EH (cell line): ENCODE measurements at places on chromosomes 2 and 18.

DNA sequence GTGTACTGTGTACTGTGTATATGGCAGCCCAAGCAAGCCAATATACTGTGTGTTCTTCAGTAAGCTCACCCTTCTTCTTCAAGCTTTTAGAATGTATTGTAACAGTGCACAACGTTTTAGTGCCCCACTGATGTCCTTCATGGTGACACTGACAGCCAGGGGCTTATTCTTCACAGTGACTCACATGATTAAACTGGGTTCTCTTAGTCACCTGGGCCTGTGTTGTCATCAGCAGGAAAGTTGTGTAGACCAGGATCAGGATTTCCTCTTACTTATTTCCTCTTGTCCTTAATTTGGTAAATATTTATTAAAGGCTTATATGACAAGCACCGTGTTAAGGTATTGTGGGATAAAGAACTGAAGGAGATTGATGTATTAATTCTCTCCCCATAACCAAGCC is 67.9 kb upstream of the THOC1 start:
- no peak for DNase-seq

DNA sequence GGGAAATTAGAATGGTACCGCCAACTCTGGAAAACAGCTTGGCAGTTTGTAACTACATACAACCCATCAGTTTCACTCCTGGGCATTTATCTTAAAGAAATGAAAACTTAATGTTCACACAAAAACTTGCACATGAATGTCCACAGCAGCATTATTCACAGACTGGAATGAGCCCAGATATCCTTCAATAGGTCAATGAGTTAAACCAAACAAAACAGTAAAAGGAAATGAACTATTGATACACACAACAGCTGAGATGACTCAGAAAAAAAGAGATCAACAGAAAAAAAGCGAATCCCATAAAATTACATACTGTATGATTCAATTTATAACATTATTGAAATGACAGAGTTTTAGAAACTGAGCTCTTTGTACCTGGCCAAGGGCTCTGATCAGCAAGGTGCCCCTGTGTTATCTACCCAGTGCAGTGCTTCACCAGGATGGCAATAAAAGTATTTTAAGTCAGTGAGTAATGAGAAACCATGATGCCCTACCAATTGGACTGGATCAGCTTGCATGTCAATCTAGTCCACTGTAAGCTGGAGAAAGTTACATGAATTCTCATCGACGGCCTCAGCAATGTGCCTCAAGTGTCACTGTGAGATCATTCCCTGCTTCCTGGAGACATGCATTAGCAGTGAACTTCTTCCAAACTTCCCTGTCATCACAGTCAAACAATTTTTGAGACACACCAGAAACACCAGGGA is 21.9 kb downstream of the TMEM237 start:
- DNase-seq: no peak

GRCh38 chr18:75341267-75341666 is 86.2 kb downstream of the SMIM21 start:
- no peak for DNase-seq

- no peak for DNase-seq
Observed at GRCh38 chr2:183253441-183254130, 129.3 kb downstream of the NUP35 start.

GRCh38 chr2:7437716-7438632 is 520.8 kb downstream of the RNF144A start:
- no peak for DNase-seq

DNA sequence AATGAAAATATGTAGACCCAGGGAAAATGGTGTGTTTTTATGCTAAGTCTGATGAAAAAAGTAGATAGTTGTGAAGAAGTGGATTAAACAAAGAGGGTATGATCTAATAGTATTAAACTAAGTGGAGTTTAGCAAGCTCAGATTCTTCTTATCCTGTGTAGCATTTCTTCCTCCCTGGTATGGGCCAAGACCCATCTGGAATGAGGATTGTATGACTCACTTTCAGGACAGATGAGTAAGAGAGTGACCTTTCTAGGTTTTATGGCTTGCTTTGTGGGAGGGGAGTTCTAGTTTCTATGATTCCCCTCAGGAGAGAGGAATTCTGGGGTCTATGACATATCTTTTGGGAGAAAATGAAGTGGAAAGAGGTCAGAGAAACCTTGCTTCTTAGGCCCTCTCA is 550.1 kb downstream of the SPAG16 start:
- DNase-seq: peak; percentile 90

- peak; percentile 69 for DNase-seq
Observed at GRCh38 chr18:58529714-58530354, 99.1 kb downstream of the ALPK2 start.

DNA sequence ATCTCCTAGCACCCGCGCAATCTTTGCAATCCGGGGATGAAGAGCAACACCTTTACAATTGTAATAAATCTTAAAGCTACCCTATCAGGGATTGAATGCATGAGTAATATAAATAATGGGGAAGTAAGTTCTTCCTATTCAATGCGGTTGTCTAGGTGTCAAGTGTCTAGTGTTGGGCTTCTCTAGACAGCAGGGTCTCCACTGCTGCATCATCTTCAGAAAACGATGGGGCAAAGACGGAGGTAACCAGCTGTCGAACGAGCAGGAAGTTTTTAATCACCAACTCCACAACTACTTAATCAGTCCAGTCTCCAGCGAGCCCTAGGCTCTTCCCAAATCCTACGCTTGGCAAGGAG is 573 bp downstream of the STAM2 start:
- no peak for DNase-seq

DNA sequence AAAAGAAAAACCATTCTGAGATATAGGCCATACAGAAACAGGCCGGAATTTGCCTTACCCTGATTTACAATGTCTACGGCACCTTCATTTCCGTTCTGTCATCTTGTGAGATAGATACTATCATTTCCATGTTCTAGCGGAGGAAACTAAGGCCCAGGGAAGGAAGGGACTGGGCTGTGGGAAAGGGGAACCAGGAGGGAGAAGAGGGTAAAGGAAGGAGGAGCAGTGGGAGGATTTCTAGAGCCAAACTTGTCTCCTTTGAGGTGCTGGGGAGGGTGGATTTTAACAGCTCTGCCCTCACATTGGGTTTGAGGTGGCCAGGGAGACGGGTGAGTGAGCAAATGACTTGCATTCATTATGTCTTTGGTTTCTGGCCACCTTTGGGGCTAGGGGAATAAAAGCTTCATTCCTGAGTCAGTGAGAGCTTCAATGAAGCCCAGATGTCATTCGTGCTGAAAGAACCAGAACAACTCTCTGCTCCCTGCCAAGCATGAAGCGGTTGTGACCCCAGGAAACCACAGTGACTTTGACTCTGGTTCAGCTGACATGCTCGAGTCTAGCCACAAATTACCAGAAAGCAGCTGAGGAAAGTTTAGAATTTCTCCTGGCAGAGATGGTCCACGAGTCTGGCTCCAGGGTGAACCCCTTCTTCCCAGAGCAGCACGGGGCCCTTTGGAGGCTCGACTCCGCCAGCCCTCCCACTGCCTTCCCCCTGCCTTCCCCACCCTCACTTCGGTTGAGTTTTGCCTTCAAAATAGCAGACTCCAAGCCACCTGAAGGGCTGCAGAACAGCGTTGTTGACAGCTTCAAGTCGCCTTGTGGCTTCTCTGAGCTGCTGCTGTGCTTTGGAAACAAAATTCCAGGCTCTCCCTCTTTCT is 3.8 kb downstream of the ACTG2 start:
- peak; percentile 93 for DNase-seq

DNA sequence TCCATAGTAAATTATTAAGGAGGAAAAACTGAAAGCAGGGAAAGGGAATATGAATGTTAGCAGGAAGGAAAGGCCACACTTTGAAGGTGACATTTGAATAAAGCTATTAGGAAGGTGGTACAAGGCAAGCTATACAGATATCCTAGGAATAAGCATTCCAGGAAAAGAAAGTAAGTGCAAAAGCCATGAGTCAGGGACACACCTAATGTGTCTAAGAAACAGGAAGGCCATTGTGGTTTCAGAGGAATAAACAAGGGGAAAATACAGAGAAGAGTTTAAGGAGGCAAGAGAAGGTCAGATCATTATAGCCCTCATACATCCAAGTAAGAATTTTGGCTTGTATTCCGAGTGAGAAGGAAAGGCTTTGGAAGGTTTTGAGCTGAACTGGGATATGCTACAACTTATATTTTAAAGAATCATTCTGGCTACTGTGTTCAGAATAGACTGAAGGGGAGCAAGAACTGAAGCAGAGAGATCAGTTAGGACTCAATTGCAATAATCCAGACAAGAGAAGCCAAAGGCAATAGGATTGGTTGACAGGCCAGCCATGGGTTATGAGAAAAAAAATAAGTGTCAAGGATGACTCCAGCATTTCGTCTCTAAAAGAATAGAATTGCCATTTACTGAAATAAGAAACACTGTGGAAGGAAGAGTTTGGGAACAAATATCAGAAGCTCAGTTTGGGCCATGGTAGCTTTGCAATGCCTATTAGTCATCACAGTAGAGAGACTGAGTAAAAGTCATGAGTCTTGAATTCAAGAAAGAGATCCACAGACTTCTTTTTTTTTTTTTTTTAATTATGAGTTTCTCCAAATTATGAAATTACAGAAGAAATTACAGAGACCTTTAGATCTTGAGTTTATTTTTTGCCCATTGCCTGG is 11.3 kb downstream of the RAD51AP2 start:
- no peak for DNase-seq

DNA sequence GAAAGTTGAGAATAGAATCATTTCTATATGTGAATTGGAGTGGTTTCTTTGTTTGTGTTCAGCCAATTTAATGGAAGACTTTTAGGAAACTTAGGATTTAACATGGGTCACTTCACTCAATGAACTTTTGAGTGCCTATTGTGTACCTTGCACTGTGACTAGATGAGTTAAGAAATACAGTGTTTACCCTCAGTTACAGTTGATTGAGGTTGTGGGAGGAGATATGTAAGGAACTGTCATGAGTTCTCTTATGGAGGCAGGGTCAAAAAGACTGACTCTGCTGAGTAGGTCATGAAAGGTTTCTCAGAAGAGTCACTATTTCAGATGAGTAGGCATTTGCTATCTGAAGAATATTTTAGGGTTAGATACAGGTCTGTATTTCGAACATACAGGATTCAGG is 98.6 kb downstream of the RAB3GAP1 start:
- no peak for DNase-seq

GRCh38 chr2:101361522-101361921 is 25.8 kb downstream of the CREG2 start:
- DNase-seq: no peak

GRCh38 chr18:52537261-52537660 is 197.3 kb downstream of the DCC start:
- no peak for DNase-seq

- DNase-seq: peak; percentile 88
Observed at GRCh38 chr2:69770193-69770702, 28.3 kb downstream of the ANXA4 start.

DNA sequence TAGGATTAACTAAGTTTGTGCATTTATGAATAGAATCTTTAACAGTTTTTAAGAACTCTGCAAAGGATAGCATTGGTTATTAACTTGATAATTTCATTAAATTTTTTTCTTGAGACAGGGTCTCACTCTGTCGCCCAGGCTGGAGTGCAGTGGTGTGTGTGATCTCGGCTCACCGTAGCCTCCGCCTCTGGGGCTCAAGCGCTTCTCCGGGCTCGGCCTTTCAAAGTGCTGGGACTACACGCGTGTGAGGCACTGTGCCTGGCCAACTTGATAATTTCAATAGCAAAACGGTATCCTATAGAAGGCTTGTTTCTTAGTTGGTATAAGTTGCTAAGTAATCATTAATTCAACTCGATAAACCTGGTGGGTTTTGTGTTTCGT is 38.0 kb downstream of the ADNP2 start:
- no peak for DNase-seq

GRCh38 chr2:178530625-178531142 is 50.4 kb downstream of the PLEKHA3 start:
- no peak for DNase-seq

GRCh38 chr18:61764381-61764780 is 128.4 kb downstream of the RNF152 start:
- peak; percentile 7 for DNase-seq

DNA sequence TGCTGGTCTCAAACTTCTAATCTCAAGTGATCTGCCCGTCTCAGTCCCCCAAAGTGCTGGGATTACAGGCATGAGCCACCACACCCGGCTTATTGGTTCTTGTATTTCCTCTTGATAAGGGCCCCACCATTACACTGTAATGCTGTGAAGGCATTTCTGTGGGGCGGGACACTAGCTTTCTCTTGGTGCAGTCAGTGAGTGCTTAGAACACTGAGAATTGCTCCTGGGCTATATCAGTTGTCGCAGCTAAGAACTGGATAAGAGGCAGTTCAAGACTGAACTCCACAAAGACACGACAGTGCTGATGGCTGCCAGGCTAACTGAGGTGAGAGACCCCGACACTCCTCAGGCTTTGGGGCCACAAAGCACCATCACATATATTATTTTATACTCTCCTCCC is 2.1 kb downstream of the KHK start:
- no peak for DNase-seq

DNA sequence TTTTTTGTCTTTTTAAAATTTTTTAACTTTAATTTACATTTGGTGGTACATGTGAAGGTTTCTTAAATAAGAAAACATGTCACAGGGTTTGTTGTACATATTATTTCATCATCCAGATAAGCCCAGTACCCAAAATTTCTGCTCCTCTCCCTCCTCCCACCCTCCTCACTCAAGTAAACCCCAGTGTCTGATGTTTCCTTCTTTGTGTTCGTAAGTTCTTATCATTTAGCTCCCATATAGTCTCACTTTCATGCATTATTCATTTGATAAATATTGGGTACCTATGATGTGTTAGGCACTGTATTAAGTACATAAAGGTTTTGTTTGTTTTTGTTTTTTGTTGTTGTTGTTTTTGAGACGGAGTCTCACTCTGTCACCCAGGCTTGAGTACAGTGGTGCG is 5.7 kb upstream of the TGIF1 start:
- DNase-seq: no peak

GRCh38 chr2:157843081-157843480 is 33.0 kb downstream of the ACVR1 start:
- no peak for DNase-seq

- DNase-seq: no peak
Observed at GRCh38 chr2:16238786-16239185, 298.4 kb downstream of the MYCN start.

DNA sequence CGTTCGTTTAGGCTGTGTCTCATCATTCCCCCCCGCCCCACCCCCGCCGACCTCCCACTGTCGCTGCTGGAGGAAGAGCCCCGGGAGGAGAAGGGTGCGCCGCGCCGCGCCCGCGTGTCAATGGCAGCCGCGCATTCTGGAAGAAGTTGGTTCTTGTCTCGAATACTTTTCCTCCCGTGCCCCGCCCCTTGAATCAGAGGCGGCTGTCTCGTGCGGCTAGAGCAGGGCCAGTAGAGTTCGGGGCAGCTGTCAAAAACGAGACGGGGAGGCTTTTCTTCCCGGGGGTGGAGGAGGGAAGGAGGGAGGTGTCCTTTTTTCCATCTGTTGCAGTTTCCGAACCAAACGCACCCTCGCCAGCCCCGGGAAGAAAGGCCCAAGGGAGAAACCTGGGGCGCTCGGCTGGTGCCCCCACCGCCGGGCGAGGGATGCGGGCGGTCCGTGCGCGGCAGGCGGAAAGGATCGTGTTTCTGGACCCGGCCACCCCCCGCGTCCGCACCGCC is 410 bp upstream of the TGIF1 start:
- DNase-seq: no peak
